NCI-H446 treated with DMSO at 0.1 percent for 48 hours (cell line): ENCODE measurements at places on chromosomes 12 and 14.

DNA sequence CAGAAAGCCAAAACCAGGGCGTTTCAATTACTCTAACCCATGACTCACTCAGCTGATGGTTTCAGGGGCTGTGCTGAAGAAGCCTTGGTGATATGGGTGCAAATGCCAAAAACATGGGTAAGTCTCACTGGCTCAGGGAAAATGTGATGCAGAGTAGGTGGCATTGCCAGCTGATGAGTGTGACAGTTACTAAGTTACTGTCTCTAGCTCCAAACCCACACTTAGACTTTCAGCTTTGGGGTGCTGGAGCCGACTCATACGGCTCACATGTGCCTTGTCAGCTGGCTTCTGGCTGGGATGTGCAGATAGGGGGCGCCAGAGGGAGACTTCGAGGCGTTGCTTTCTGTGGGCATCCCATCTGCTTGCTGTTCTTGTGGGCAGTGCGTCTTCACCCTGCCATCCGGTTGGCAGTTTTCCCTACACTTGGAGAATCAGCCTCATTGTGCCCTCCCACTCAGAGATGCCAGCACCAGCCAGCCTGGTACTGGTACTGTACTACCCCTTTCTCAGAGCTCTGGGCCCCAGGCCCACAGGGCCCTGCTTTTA lies 11.1 kb upstream of the KRT7 start:
- DNase-seq, result no peak

- no peak for DNase-seq
Observed at GRCh38 chr12:51955702-51956101, 4.2 kb downstream of the ACVR1B start.

DNA sequence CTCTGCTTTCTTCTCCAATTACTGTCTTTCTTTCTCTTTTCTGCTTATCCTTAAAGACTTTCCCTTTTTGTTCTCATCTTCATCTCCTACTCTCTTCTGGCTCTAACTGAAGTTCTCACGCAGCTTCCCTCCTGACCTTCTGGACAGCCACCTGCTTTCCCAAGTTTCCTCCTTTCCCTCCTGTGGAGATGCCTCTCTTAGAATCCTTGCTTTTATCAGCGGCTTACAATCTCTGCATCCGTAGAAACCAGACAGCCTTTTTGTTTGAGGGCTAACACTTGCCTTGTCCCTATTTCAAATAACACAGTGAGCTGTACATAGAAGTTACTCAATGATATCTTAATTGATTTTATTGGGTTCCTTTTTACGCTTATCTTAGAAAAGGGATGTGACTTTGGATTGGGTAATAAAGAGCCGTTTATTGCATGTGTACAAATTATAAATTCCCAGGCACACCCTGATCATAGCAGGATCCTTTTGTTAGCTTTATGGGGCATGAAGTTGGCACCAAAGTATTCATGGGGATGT lies 2.1 kb upstream of the LGALS3 start:
- DNase-seq, result no peak

DNA sequence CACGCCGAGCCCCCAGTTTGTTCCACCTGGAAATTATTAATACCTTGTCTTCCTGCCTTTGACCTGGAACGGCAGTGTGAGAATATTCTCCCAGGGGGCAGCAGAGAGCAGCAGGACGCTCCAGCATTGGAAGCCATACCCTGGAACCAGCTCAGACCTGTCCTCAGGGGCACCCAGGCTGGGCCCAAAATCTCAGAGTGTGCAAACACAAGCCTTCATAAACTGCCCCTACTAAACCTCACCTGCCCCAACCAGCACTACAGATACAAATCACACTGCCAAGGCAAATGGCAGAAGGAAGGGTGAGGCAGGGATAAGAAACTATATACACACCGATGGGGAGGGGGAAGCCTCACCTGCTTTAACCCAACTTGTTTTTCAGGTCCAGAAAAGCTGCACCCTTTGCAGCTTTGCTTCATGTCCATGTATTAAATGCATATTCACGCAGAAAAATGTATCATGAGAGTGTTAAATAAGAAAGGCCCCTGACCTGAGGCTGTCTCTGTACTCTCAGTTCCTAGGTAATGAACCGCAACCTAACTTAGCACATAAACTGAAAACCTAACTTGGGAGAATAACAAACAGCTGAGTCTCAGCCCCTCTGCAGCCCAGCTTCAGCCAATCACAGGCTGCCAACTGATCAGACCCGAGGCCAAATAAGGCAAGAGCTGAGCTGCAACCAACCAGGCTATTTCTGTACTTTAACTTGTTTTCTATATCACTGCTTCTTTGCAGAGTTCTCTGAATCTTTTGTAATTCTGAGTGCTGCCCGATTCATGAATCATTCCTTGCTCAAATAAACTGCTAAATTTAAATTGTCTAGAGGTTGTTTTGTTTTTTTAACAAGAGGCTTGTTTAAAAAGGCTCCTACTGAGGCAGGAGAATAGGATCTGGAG lies 130.1 kb downstream of the SPTSSA start:
- DNase-seq, result peak; percentile 38

DNA sequence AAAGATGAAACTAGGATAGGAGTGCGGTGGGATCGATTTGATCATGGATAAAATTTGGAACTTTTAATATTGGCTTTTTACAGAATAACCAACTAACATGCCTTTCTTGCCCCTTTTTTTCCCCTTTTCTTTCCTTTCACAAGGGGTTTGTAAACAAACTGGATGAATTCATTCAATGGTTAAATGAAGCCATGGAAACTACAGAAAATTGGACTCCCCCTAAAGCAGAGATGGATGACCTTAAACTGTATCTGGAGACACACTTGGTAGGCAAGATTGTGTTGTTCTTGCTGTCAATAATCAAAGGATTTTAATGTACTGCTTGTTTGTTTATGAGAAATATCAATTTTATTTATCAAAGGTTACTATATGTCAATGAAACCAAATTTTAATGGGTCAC lies 247.9 kb downstream of the AKAP6 start:
- no peak for DNase-seq

GRCh38 chr12:92425165-92425564 lies 277.6 kb upstream of the PLEKHG7 start:
- no peak for DNase-seq

- peak; percentile 53 for DNase-seq
Observed at GRCh38 chr12:45284096-45284901, 68.4 kb downstream of the ANO6 start.

- no peak for DNase-seq
Observed at GRCh38 chr12:65754290-65754689, 70.0 kb upstream of the HMGA2 start.

- no peak for DNase-seq
Observed at GRCh38 chr12:57027011-57027804, 10.9 kb upstream of the TAC3 start.

DNA sequence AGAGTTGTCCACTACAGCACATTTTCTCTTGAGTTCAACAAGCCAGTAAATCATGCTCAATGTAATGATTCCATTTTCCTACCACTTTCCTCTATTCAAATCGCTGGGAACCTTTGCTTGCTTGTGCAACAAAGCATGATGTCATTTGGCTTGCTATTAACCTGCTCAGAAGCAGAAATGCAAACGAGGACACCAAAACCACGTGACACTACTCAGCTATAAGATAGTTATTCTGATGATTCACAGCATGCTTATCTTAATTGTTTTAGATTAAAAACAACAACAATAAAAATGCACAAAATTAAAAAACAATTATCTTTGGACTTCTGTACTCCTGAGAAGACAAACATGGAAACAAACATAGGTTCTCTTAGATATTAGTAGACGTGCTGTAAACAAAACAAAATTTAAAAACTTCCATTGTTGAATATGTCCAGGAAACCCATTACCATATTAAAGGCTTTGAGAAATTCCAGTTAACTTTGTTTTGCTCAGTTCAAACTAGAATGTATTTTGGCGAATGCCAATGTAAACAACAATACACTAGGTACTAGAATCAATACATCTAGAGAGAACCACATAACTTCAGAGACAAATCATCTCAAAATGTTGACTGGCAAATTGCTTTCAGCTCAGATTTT lies 77.5 kb upstream of the KRAS start:
- no peak for DNase-seq
